ENCODE measurements at places on chromosomes 11 and 22.

DNA sequence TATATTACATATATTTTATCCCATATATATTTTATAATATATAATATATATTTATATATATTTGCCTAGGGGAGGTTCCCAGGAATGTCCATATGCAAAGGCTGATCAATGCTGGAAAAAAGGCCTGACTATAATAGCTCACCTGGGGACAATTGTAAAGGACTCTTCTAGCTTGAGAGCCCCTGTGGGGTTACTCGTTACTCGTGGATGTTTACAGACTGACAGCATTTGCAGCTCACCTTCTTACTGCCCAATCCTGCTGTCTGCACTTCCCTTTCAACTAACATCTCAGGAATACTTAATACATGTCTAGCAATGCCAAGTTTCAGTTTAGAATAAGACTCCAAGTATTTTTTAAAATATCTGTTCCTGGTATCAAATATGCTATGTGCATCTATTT lies 1365.4 kb upstream of the RAG2 start:
- no peak for DNase-seq

GRCh38 chr11:120028181-120028896 lies 109.6 kb downstream of the TRIM29 start:
- DNase-seq = no peak

DNA sequence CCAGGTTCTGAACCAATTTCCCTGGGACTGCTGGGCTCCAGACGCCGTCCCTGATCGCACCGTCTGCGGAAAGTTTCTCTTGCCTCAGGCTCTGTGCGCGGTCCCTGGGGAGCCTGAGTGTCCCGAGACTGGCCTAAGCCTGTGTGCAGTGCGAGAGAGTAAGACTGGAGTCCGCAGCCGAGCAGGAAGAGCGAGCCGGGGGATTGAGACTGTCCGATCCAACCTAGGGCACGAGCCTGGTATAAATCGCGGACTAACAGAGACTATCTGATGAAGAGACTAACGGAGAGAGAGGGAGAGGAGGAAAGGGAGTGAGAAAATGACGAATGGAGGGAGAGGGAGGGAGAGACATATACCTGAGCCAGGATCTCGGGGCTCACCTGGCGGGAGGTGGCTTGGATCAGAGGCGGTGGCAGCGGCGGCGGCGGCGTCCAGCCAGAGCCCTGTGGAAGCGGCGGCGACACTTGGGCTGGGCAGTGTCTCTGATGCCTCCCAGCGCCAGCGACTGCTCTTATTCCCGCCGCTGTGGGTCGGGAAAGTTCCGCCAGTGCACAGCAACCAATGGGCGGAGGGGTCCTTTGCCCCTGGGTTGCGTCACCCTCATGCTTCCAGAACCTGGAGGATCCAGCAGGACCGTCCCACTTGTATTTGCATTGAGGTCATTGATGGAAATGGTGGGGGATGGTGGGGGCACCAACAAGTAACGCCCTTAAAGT lies at the start of gene CALCA:
TSS of gene CALCA (minus strand) at position 487 of the 716 bp plus-strand sequence. CDS start 1,159 bp downstream, outside the sequence.
- DNase-seq = no peak

DNA sequence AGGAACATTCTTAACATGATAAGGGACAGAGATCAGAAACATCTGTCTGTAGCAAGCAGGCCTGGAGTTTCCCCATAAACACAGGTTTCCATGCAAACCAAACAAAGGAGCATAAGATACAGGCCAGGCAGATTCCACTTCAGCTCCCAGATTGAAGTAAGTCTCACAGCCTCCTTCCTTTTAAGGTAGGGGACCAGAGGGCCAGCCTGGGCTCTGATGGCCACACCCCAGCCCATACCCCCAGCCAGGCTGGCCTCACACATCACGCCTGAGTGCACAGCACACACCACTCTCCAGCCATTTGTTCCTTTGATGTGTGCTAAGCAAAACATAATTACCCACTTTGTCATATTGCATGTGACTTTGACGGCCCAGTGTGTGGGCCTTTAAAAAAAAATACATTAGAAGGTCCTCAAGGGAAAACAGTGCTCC lies 518.7 kb downstream of the NTM start:
- DNase-seq = no peak

DNA sequence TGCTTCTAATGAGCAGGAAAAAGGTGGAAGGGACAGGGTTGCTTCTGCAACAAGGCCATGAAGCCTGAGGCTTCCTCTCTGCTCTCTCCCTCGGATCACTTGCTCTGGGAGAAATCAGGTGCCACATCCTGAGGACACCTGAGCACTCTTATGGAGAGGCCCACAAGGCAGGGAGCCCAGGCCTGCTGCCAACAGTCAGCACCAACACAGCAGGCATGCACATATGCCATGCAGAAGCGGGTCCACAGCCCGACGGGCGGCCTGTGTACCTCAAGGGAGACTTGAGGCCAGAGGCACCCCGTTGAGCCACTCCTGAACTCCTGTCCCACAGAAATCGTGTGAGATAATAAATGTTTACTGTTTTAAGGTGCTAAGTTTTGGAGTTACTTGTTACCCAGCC lies 9.5 kb downstream of the TTLL12 start:
- no peak for DNase-seq

GRCh38 chr11:94308024-94308423 lies 3.6 kb downstream of the IZUMO1R start:
- DNase-seq = no peak

DNA sequence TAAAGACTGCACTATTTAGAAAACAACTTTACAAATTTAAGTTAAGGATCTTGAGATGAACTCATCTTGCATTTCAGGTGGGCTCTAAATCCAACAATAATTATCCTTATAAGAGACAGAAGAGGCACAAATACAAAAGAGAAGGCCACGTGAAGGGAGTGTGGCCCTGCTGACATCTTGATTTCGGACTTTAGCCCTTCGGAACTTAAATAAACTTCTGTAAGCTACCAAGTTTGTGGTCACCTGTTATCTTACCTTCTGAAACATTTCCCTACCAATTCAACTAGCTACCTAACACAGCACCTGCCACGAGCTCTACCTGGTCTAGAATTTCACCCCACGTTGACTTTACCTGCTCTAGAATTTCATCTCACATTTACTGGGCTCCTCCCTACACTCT lies 42.9 kb upstream of the ARHGAP32 start:
- DNase-seq = no peak
